SIG-M5 (cell line): ENCODE measurements at places on chromosomes 1 and 21.

DNA sequence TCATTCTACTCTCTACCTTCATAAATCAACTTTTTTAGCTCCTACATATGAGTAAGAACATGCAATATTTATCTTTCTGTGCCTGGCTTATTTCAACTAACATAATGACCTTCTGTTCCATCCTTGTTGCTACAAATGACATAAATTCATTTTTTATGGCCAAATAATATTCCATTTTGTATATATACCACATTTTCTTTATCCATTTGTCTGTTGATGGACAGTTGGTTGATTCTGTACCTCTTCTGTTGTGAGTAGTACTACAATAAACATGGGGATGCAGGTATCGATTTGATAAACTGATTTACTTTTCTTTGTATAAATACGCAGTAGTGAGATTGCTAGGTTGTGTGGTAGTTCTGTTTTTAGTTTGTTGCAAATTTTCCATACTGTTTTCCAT, 279.5 kb upstream of the NFIA start:
- DNase-seq, result no peak

- DNase-seq, result no peak
These were observed 372 bp downstream of the OR2L3 start for GRCh38 chr1:248047008-248047407.

- DNase-seq, result no peak
These were observed 191.2 kb upstream of the GREM2 start for GRCh38 chr1:240803151-240803550.

DNA sequence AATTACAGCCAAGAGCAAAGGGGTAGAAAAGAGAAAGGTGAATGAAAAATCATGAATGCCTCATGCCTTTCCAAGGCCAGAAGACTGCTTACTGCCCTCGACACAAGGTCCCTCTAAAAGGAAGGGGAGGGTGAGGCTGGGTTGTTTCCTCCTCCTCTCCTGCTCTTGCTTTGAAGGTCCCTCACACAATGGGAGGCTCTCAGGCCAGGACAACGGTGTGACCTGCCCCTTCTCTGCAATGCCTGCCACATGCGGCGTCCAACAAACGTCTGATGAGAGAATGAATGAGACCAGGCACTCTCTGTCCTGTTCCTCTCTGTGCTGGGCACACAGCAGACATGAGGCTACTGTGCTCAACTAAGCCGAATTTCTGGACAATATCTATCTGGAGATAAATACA, 51.3 kb downstream of the SSBP3 start:
- DNase-seq, result no peak

GRCh38 chr1:31315902-31316301, 19.1 kb downstream of the ZCCHC17 start:
- no peak for DNase-seq

- no peak for DNase-seq
These were observed 51.0 kb upstream of the LHX8 start for GRCh38 chr1:75083223-75083622.

DNA sequence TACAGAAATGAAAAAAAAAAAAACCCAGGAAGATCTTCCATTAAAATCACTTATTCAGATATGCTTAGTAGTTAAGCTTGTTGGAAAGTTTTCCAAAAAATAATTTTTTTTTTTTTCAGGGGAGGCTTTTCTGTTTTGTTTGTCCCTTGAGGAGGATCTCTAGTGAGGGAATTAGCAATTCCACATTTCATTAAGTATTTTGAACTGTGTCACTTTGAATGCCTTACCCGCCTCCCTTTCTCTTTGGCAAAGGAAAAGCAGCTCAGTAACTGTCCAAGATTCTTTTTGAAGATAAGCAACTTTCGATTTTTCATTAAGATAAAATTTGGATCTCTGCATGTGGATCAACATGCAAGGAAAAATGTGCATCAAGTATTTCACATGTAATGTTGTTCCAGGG, 1.8 kb downstream of the NTNG1 start:
- DNase-seq, result no peak

- DNase-seq, result no peak
These were observed at the start of gene TSPEAR for GRCh38 chr21:44711327-44712202. TSPEAR (minus strand) TSS chr21:44711572; CDS start chr21:44711514, 58 bp downstream.

- DNase-seq, result no peak
These were observed 47.0 kb upstream of the DESI2 start for GRCh38 chr1:244605835-244606370.

GRCh38 chr1:100543640-100544039, 5.7 kb downstream of the GPR88 start:
- DNase-seq, result no peak

- no peak for DNase-seq
These were observed 604.2 kb downstream of the LRRIQ3 start for GRCh38 chr1:73593804-73594203.

GRCh38 chr1:115258302-115258866, 79.7 kb downstream of the NGF start:
- no peak for DNase-seq

GRCh38 chr1:217004776-217005436, 281.7 kb upstream of the ESRRG start:
- DNase-seq, result no peak

- DNase-seq, result no peak
These were observed 27.7 kb downstream of the RGS1 start for GRCh38 chr1:192603218-192603787.

DNA sequence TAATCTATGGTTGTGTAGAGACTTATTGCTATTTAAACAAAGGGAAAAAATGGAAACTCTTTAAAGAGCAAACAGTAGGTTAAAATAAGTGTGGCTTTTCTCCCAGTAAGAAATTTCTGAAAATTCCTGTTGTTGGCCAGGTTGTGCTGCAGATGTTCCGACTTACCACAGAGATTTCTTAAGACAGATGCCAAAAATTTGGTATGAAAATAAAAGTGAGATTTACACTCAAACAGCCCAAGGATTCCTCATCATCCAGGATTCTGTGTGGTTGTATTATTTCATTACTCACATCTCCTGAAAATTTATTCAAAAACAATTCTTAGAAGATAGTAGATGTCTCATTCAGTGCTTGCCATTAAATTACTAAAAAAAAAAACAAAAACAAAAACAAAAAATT, 296.7 kb upstream of the PTBP2 start:
- no peak for DNase-seq

- no peak for DNase-seq
These were observed at the start of gene CTXND2 for GRCh38 chr1:150887018-150887417. CTXND2 (plus strand) TSS chr1:150887136; CDS start chr1:150912315, 25,179 bp downstream.

GRCh38 chr21:28908351-28908750, 84.3 kb downstream of the LTN1 start:
- no peak for DNase-seq

DNA sequence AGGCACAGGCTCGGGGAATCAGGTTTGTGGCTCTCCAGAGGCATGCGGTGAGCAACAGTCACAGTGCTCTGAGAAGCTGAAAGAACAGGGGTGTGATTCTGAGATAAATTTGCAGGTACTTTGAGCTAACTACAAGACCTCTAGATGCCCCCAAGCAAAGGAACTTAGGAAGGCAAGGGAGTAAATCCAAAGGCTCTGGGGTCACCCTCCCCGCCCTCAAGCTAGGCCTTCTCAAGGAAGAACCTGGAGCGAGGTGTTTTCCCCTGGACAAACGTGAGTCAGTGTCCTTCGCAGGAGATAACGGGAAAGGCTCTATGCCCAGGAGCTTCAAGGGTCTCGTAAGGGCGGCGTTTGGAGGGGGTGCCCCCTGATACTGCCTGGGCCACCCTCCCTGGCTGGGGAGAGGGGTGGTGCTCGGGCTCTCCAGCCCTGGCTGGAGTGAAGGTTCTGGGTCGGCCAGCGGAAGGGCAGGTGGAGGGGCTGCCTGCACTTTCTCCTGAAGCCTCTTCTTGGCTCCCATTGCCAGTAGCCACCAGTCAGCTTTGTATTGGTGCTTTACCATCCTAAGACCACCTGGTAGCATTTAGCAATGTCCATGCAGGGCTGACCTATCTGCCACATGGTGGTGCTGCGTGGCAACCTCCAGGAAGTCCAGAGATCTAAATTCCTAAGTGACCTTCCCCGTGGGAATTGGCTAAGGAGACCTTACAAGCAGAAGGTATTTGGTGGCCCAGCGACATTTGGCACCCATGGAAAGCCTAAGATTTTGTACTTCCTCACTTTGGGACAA, 44.0 kb downstream of the GPR161 start:
- no peak for DNase-seq

- no peak for DNase-seq
These were observed 50.1 kb downstream of the BRWD1 start for GRCh38 chr21:39263372-39263771.

DNA sequence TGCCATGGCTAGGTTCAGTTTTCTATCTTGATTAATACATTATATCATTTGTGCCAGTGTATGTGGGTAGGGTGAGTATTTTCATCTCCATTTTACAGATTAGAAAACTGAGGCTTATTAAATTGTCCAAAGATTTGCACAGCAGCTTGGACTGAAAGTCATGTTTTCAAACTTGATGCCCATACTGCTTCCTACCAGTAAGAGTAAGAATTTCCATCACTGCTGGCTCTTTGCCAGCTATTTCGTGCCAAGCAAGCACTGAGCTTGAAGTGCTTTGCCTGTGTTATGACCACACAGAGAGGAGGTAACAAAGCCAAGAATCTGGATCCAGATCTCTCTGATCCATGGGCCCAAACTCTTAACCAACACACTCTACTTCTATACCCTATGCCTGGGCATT, 295.0 kb downstream of the VAV3 start:
- DNase-seq, result no peak

DNA sequence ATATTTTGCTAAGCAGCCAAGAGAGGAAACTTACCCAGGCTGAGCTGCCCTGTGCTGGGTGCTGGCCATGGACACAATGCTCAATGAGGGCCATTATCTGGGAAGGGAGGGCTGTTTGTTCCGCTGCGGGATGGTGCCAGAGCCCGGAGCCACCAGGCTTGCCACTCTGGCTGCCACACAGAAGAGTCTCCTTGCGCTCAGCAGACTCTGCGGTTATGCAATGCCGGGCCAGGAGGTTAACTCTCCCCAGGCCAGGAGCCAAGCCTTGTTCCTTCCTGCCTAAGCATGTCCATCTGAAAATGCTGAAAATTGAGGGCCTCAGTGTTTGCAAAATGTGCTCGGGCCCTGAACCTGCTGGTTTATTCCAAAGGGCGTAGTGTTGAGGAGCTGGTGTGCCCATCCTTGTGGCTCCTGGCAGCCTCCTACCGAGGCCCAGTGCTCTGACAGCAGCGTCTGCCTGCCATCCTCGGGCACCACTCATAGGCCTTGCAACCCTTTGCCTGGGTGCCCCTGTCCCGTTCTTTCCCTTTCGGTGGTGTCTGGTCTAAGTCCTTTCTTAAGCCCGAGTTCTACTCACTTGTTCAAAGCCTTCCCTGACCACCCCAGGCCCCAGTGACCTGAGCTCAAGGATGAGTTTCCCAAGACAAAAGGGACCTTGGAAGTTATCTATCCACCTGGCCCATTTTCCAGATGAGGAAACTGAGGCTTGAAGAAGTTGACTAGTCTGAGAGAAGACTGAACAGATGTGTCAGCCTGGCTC, 133.8 kb upstream of the EDN2 start:
- DNase-seq, result no peak

- no peak for DNase-seq
These were observed 202.6 kb downstream of the GRIK1 start for GRCh38 chr21:29737186-29737585.

DNA sequence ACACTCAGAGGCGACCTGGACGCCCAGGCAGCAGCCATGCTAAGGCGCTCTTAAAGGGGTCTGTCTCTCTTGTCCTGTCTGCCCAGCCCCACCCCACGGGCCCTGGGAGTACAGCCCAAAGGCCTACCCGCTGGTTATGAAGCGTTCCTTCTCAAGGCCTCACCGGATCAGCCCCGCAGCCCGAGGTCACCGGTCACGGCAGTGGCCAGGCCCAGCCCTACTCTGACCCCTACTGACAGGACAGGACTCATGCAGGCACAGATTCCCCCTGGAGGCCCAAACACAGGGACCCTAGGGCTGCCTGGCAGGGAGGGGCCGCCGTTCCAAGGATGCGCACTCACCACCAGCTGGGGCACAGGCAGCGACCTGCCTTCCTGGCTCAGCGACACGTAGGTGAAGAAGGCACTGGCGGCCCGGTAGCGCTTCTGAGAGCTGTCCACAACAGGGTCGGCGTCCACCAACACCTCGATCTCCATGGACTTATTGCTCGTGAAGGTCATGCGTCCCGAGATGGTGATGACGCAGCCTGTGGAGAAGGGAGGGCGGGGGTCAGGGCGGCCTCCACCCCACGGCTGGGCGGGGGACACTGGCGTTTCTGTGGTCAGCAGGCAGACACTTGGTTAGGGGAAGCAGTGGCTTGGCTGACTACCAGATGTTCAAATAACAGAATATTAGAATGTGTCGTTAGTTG, 20.0 kb upstream of the GPR153 start:
- DNase-seq, result no peak

DNA sequence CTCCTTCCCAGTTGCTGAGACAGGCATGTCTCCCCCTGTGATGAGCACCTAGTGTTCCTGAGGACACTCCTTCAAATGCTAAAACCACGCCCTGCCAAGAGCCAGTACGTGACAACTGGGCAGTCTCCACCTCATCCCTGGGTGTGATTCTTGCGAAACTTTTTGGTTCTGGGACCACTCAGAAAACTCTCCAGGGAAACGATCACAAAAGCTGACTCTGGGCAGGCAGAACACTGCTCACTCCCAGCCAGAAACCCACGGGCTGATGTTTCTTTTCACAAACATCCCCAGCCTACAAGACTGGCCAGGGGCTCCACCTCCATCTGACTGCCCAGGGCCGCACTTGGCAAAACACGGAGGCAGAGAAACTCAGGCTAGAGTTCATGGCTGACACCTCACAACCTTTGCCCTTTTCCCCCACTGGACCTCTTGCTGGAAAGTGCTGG, 24.4 kb downstream of the DHRS3 start:
- DNase-seq, result no peak

DNA sequence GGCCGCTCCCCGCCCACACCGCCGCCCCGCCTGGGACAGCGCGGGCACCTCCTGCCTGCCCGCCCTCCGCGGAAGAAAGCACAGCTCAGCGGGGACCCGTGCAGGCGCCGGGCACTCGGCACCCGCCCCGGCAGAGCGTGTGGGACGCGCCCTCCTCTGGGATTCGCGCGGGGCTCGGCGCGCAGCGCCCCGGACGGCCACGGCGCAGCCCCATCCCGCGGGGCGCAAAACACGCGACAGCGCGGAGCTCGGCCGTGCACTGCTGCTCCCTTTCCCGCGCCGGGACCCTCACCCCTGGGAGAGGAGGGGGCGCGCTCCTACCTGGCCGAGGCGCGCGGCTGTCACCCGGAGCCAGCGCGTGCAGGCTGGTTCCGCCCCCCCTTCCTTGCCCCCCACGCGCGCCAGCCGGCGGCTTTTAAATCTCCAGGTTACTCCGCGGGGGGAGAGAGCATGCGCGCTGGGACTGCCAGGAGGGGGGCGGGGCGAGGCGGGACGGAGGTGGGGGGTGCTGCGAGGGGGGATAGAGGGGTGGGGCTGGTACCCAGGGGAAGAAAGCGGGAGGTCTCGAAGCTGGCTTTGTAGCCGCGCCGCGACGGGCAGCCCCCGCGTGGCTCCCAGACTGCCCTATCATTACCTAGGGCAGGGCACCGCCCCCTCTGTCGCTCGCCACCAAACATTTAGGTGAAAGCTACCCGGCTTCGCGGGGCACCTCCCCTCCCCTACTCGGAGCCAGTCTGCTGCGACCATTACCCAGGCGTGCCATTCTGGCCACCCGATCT, at the start of gene SLC45A3:
Gene SLC45A3 (minus strand): TSS at position 437 of the 779 bp plus-strand sequence. CDS start 15,853 bp downstream, outside the sequence.
- no peak for DNase-seq

GRCh38 chr21:28916150-28916893, 76.4 kb downstream of the LTN1 start:
- DNase-seq, result no peak

GRCh38 chr1:88979054-88979748, 13.2 kb downstream of the KYAT3 start:
- DNase-seq, result no peak

- no peak for DNase-seq
These were observed 1204.1 kb downstream of the MRPL39 start for GRCh38 chr21:24403221-24403620.
